ENCODE measurements at places on chromosomes 4 and X. TPM values are rescaled to one million over a fixed set of nuclear protein-coding genes. Genes with fewer than 3 reads are reported as not detected.

DNA sequence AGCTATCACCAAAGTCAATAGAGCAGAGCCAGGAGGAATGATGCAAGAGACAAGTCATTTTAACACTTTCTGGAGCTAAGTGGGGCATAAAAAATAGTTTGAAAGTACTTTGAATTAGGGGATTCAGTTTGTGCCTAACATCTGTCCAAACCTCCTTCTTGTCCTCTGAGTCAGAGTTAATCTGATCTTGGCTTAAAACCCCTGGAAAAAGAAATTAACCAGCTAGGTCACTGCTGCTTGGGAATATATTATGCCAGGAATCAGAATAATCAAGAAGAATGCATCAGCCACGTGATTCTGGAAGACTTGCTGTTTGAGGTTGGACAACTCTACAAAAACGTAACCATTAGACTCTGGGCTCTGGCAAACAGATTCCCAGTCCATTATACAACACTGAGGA is 45.3 kb upstream of the EDA2R start:
- DNase-seq = no peak

The CDKL2 gene
- 20.6 TPM for total RNA-seq

GRCh38 chr4:81118086-81118485 is 87.6 kb downstream of the BMP3 start:
- no peak for DNase-seq

The SLIT2 gene
- 181 TPM for total RNA-seq

The EXOC1L gene
- total RNA-seq = not detected

DNA sequence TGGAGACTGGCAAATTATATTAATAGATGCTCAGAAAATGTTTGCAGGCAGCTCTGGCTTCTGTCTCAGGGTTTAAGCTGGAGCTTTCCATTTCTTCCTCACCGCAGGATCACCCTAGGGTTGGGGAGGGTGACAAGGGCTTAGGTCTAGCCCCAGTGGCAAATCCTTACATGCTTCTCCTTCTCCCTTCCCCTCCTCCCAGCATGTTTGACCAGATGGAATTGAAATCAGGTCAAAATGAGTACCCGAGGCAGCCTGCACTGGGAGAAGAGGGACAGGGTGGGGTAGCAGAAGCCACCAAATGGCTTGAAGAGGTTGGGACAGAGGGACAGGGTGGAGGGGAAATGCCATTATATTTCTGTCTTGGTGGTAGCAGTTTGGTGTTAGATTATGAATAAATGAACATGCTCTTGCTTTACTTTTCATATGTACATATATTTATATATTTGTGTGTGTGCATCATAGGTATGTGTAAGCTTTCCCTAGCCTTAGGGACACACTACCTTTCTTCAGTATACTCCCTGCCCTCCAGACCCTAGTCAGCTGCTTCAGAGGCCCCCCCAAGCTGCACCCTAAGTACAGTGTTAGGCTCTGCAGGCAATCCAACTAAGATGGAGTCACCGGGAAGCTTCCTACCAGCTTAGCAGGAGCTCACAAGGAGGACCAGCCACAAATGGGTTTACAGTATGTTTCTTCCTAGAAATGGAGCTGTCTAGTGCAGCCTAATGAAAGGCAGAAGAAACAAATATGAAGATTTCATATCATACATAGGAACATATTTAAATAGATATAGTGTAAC is 1.8 kb downstream of the TMEM35A start:
- no peak for DNase-seq

- no peak for DNase-seq
Observed at GRCh38 chr4:87679449-87680169, 29.5 kb downstream of the DMP1 start.

DNA sequence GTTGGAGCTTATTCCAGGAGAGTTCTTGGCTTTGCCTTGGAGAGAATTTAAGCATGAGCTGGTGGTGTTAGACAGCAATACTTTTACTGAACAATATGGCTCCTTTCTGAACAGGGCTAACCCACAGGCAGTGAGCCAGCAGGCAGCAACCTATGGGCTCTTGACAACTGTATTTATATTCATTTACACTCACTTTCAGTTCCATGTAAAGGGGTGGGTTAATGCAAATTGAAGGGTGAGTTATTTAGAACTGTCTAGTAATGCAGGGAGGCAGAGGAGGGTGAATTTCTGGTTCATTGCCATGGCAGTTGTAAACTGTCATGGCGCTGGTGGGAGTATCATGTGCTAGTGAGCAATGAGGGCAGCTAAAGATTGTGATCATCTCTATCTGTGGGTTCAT is 15.7 kb downstream of the FOXR2 start:
- no peak for DNase-seq

GRCh38 chr4:26048950-26049349 is 134.9 kb downstream of the SMIM20 start:
- no peak for DNase-seq

The GAGE12E gene
- total RNA-seq = not detected

The GATB gene
- total RNA-seq = 17.7 TPM

DNA sequence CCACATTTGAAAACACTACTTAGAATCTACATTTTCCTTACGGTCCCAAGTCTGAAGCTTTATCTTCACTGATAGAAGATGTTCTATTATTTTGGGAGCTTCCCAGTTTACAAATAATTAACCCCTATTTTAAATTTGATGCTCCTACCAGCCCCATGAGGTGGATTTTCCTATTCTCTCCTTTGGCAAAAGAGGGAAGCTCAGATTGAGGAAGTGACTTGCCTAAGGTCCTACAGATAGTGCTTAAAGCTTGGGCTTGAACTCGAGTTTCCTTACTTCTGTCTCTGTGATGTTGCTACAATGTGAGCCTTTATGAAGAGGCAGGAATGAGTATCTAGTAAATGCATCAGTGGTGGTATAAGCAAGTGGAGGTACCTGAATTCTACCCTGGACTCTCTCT is 27.5 kb downstream of the HEPH start:
- DNase-seq = no peak

The CXCL9 gene
- total RNA-seq = 1.4 TPM

GRCh38 chr4:22848332-22848731 is 155.6 kb downstream of the GBA3 start:
- no peak for DNase-seq

The RELL1 gene
- total RNA-seq = 49.1 TPM

DNA sequence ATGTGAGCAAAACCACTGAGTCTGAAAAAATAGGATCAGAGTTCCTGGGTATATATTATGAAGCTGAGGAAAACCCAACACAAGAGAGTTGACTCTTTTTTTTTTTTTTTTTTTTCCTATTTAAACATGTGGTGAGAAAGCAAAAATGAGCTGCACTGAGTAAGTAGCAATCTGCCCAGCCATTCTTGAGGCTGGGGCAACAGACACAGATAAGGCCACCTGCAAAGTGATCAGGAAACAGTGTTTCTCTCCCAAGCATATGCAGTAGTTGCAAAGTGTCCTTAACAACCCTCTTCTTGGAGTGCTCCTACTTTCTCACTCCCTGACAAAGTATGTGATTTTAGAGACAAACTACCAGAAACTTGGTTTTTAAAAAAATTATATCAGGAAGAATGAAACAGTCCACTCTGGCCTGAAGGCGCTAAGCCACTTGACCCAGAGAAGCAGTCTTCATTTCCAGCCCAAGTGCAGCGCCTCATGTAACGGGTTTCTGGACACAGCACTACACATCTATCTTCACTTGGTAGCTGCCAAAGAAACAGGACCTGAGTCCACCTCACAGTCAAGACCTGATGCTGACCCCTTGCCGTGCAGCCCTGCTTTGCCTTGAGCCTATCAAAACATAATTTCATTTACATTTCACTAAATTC is 124.6 kb upstream of the MAP3K15 start:
- DNase-seq = no peak

DNA sequence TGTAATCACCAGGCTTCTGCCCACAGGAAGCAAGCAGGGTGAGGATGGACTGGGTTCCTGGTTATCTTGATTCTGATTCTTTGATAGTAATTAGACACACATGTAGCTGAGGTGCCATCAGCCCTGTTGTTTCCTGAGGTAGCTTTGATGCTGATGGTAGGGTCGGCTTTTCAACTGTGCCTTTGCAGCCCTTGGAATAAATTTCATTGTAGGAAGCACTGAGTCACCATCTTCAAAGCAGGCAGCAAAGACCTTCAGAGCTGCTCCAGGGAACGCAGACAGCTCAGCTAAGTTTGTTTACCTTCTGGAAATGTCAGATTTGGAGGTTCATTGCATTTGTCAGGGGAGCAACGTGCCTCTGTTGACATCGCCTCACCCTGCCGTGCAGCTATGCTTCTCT is 135.4 kb downstream of the ASMT start:
- DNase-seq = no peak

DNA sequence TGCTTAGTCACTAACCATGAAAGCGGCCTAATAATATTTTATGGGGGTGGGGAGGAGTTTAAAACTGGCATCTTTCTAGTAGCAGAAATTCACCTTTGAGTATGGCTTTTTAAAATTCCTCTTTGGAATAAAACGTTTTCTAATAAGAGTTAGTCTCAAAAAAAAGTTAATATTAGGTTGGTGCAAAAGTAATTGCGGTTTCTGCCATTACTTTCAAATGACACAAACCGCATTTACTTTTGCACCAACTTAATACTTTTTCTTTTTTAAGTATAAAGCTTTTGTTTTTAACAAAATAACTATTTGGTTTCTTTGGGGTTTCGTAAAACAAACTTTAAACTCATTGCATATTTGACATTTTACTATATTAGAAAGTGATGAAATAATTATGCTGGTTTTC is 68.4 kb downstream of the FBXO8 start:
- DNase-seq = no peak

DNA sequence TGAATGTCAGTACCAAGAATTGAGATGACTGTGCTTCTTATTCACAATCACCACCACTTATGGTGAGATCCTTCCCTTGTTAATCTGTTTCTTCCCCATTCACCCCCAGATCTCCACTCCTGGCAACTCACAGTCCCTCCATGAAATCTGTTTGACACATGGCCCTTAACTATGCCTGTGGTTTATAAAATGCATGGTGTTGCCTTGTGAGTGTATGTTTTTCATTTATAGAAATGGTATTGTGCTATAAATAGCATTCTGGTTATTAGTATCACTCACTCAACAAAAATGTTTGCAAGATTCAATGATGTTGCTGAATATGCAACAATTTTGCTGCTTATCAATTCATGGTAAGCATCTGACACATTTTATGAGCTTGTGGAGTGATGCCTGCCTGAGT is 131.0 kb downstream of the PRKX start:
- no peak for DNase-seq

- no peak for DNase-seq
Observed at GRCh38 chrX:55109306-55109705, 20.5 kb downstream of the PAGE2 start.

- DNase-seq = no peak
Observed at GRCh38 chrX:97524997-97525396, 641.3 kb downstream of the RPA4 start.

GRCh38 chr4:56622176-56622575 is 58.9 kb downstream of the HOPX start:
- DNase-seq = no peak

DNA sequence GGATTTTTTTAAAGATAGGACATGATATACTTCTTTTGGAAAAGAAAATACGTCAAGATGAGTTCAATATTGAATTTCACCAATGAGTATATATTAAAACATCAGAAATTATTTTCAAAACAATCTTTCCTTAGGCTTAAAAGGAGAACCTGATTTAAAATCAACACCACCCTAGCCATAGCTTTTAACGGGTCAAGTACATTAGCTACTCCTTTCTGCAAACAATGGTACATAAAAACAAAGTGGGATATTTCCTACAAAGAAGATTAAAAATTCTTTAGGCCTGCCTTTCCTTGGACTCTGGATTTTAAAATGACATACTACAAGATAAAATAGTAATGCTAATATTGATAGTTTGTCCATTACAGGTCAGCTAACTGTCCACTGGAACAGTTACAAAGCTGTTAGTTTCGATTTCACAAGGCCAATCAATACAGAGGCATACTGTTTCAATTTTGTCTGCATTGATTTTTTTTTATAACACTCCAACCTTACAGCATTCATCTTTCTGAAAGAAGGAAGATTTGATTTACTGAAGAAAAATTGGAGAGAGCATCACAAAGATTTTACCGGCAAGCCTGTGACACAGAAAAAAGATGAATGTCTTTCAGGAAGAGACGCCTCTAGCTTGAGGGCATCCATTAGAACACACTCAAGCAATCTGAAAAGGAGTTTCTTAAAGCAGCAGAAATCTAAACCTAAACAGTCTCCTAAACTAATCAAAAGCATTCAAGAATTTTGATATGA is 97.2 kb downstream of the MAB21L2 start:
- DNase-seq = no peak

DNA sequence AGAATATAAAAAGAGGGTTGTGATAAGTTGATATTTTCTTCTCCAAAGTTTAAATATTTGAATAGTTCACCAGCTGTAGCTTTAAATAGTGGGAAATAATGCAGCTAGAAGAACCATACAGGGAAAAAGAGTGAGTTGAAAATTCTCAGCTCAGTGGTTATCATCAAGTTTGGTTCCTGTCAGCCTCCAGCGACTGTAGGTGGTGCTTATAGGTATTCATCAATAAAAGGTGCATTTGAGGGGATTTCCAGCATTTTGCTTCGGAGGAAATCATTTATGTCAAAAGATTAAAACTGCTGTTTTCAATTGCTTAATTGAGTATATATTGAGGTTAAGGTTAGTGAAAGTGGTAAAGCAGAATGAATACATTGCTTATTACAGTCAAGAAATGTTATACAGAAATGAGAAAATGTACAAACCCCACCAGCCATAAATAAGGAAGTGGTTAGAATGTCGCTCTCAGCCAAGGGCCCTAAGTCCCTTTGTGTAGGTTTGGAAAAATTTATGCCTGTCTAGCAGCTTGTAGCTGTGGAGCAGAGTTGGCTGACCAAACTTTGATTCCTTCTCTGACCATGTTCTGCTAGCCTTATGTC is 532.9 kb upstream of the FTHL17 start:
- no peak for DNase-seq

DNA sequence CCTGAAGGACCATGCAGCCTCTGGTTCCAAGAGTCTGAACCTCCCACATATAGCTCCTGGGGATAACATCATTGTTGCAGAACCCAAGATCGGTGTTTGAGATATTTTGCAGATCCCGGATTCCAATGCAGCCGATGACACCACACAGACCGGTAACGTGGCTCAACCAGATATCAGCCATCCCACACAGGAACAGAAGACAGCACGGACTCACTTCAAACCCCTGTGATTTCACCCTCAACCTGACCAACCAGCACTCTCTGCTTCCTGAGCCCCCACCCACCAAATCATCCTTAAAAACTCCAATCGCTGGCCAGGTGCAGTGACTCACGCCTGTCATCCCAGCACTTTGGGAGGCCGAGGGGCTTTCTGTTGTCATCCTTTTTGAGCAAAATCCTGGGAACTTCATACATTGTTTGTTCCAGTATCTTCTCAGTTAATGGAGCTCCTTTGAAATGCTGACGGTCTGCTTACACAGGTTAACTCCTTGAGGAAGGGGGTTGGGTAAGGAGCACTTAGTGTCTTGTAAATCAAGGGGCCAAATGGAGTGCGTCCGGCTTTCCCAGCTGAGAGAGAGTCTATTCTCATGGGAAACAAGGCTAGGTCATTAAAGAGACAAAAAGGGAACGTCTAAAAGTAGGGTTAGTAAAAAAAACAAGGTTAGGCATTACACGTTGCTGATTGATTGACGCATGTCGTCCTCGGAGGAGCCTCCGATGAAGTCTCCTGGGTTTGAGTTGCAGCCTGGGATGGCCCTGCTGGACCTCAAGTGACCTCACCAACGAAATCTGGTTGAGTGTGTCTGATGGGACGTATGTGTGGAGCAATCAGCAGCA is 230.4 kb downstream of the CRLF2 start:
- DNase-seq = no peak
